ENCODE measurements at places on chromosomes 16 and 17.

DNA sequence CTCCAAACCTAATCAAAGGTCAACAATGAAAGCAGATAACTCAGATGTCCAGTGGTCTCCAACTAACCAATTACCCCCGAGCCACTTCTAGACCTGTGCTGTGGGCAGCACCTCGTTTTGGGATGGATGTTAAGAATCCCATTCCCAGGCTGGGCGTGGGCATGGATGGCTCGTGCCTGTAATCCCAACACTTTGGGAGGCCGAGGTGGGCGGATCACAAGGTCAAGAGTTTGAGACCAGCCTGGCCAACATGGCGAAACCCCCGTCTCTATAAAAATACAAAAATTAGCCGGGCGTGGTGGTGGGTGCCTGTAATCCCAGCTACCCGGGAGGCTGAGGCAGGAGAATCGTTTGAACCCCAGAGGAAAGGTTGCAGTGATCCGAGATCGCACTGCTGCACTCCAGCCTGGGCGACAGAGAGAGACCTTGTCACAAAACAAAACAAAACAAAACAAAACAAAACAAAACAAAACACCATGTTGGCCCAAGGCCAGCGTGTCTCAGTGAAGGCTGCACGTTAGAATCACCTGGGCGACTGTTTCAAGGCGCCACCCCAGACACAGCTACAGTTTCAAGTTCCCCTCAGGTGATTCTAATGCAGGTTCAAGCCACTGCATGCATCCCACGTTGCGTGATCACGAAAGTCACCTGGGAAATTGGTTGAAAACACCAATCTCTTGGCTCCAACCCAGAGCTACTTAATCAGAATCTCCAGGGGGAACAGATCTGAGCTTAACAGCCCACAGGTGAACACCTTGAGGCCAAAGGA, 21.3 kb downstream of the COX4I1 start:
- DNase-seq: no peak
- no peaks in the 10 kb centered on the region for H3K36me3 ChIP-seq
- H3K27me3 ChIP-seq: peaks cover 9% of the 10 kb centered on the region
- no peak overlapping the region for H3K4me3 ChIP-seq

DNA sequence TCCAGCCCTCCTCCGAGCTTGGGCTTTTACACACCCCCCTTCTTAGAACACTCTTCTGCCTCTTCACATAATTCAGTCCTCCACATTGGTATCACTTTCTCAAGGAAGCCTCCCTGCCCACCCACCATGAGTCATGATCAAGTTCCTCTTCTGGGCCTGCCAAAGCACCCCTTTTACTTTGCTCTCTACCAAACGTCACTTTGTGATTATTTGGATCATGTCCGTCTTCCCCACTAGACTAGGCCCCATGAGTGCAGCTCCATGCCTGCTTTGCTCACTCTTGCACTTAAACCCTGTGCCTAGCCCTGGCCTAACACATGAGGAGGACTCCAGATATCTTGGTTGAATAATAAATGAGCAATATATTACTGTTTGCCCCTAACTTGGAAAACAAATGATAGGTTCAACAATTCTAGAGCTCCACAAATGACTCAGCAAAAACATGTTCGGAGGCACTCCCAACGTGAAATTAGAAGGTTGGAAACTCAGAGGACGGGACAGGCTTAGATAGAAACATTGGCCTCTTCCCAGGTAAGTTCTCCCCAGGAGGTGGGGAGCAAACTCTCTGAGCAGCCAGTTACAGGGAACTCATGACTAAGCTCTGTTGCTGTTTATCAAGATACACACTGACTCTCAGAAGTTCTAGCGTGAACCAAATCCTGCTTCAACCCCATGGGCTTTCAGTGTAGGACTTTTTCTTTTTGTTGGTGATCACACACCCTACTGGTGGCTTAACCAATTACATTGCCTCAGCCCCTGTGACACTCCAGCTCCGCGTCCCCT, 28.3 kb downstream of the G6PC1 start:
- no peaks in the 10 kb centered on the region for H3K27me3 ChIP-seq
- H3K27ac ChIP-seq: peak overlapping the region; percentile 42
- peaks cover 7% of the 10 kb centered on the region for H3K4me1 ChIP-seq
- no peaks in the 10 kb centered on the region for H3K36me3 ChIP-seq
- peak; percentile 32 for DNase-seq

GRCh38 chr16:49856672-49857330, 889 bp upstream of the ZNF423 start:
- no peak overlapping the region for H3K27ac ChIP-seq
- H3K4me1 ChIP-seq: peaks cover 2% of the 10 kb centered on the region
- no peak for DNase-seq
- H3K4me3 ChIP-seq: peak overlapping the region; percentile 54

GRCh38 chr16:6684076-6684673, 648.5 kb upstream of the RBFOX1 start:
- no peak for DNase-seq
- no peaks in the 10 kb centered on the region for H3K36me3 ChIP-seq
- no peak overlapping the region for H3K27ac ChIP-seq
- no peaks in the 10 kb centered on the region for H3K4me1 ChIP-seq

DNA sequence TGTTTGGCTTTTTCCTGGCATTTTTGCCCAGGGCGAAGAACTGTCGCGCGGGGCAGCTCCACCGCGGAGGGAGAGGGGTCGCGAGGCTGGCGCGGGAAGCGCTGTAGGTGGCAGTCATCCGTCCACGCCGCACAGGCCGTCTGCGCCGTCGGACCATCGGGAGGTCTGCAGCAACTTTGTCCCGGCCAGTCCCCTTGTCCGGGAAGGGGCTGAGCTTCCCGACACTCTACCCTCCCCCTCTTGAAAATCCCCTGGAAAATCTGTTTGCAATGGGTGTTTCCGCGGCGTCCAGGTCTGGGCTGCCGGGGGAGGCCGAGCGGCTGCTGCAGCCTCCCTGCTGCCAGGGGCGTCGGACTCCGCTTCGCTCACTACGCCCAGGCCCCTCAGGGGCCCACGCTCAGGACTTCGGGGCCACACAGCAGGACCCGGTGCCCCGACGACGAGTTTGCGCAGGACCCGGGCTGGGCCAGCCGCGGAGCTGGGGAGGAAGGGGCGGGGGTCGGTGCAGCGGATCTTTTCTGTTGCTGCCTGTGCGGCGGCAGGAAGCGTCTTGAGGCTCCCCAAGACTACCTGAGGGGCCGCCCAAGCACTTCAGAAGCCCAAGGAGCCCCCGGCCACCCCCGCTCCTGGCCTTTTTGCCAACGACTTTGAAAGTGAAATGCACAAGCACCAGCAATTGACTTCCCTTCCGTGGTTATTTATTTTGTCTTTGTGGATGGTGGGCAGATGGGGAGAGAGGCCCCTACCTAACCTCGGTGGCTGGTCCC, 2.3 kb upstream of the CBX4 start:
- no peak overlapping the region for H3K4me3 ChIP-seq
- H3K4me1 ChIP-seq: peaks cover 36% of the 10 kb centered on the region
- no peaks in the 10 kb centered on the region for H3K36me3 ChIP-seq
- DNase-seq: no peak
- H3K27me3 ChIP-seq: peaks cover 46% of the 10 kb centered on the region
- H3K27ac ChIP-seq: no peak overlapping the region

DNA sequence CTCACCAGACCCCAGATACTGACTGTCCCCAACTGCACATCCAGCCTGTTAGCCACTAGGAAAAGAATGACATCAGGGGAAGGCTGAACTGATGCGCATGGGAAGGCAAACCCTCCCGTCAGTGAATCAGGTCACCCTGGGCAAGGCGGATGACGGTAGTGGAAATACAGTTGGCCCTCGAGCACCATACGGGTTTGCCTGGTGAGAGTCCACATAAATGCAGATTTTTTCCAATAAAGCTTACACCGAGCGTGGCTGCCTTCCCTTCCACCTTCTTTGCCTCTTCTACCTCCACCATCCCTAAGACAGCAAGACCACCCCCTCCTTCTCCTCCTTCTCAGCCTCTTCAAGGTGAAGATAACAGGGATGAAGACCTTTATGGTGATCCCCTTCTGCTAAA, 236.1 kb upstream of the TNRC6C start:
- H3K27ac ChIP-seq: no peak overlapping the region
- peaks cover 8% of the 10 kb centered on the region for H3K27me3 ChIP-seq
- no peaks in the 10 kb centered on the region for H3K36me3 ChIP-seq
- no peak for DNase-seq
- no peaks in the 10 kb centered on the region for H3K4me1 ChIP-seq

GRCh38 chr17:47013341-47013740, 34.3 kb upstream of the RPRML start:
- H3K4me1 ChIP-seq: no peaks in the 10 kb centered on the region
- H3K36me3 ChIP-seq: no peaks in the 10 kb centered on the region
- no peak overlapping the region for H3K27ac ChIP-seq
- no peak overlapping the region for H3K4me3 ChIP-seq
- no peaks in the 10 kb centered on the region for H3K27me3 ChIP-seq

GRCh38 chr16:75754141-75754540, 27.9 kb upstream of the CPHXL start:
- H3K36me3 ChIP-seq: no peaks in the 10 kb centered on the region
- H3K4me3 ChIP-seq: no peak overlapping the region
- no peak overlapping the region for H3K27ac ChIP-seq
- H3K4me1 ChIP-seq: no peaks in the 10 kb centered on the region
- no peak for DNase-seq
- H3K27me3 ChIP-seq: no peaks in the 10 kb centered on the region

DNA sequence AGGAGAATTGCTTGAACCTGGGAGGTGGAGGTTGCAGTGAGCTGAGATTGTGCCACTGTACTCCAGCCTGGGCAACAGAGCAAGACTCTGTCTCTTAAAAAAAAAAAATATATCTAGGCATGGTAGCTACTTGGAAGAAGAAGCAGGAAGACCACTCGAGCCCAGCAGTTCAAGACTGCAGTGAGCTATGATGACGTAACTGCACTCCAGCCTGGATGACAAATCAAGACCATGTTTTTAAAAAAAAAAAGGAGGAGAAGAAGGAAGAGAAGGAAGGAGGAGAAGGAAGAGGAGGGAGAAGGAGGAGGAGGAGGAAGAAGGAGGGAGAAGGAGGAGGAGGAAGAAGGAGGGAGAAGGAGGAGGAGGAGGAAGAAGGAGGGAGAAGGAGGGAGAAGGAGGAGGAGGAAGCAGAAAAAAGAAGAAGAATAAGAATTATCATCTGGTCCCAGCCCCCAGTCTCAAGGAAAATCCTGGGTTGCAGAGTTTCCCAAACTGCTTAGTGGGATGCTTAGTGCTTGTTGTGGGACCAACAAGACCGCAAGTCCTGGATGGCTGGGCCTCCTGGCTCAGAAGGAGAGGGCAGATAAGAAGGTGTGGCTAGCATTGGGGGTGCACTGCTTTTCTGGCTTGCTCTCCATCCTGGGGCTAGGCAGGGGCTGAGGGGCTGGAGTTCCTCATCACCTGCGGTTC, 3.7 kb upstream of the DRC7 start:
- no peak overlapping the region for H3K4me3 ChIP-seq
- no peak for DNase-seq
- H3K27ac ChIP-seq: no peak overlapping the region

- H3K4me1 ChIP-seq: peaks cover 17% of the 10 kb centered on the region
- no peaks in the 10 kb centered on the region for H3K36me3 ChIP-seq
- no peak overlapping the region for H3K4me3 ChIP-seq
Observed at GRCh38 chr17:78771758-78772382, 10.2 kb downstream of the CYTH1 start.

All from keratinocyte (primary cell).